ENCODE measurements at places on chromosomes 1 and 21.

- peak; percentile 82 for DNase-seq
Observed at GRCh38 chr1:204398197-204399125, 13.2 kb downstream of the PPP1R15B start.

GRCh38 chr21:34348890-34349519, 14.8 kb upstream of the KCNE2 start:
- DNase-seq, result no peak

- DNase-seq, result no peak
Observed at GRCh38 chr1:206470692-206471414, 577 bp downstream of the IKBKE start.

- DNase-seq, result no peak
Observed at GRCh38 chr1:240295811-240296210, 204.1 kb downstream of the FMN2 start.

- no peak for DNase-seq
Observed at GRCh38 chr1:245074232-245074747, 80.5 kb upstream of the KIF26B start.

DNA sequence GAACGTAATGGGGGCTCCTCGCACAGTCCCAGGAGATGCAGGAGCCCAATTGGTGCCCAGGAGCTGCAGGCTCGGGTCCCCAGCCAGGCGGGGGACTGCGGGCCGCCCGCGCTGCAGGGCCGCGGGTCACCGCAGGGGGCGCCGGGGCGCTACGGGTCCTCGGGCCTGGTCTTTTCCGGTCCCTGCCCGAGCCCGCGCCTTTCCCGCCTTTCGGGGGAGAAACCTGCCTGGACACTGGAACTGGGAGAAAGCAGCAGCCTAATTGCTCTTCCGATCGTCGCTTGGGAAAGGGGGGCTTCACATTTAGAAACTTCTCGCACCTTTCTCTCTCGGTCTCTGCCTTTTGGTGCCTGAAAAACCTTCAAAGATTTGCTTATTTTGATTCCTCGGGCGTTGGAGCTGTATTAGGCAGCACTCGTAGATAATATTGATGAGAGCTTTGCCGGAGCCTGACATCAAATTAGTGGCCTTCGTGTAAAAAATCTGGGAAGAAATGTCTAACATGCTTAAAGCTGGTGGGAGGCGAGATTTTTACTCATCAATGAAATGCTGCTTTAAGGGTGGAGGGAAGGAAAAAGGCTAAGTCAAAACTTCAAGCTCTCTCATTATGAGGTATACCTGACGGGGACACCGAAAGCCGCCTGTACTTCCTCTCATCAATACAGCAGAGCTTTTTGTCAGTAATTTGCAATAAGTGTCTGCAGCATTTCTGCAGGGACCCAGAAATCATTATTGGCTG, 12.6 kb upstream of the BARHL2 start:
- DNase-seq, result no peak

- DNase-seq, result no peak
Observed at GRCh38 chr21:39377444-39378050, 28.7 kb upstream of the HMGN1 start.

GRCh38 chr1:9591669-9592509, 3.2 kb downstream of the TMEM201 start:
- DNase-seq, result no peak

DNA sequence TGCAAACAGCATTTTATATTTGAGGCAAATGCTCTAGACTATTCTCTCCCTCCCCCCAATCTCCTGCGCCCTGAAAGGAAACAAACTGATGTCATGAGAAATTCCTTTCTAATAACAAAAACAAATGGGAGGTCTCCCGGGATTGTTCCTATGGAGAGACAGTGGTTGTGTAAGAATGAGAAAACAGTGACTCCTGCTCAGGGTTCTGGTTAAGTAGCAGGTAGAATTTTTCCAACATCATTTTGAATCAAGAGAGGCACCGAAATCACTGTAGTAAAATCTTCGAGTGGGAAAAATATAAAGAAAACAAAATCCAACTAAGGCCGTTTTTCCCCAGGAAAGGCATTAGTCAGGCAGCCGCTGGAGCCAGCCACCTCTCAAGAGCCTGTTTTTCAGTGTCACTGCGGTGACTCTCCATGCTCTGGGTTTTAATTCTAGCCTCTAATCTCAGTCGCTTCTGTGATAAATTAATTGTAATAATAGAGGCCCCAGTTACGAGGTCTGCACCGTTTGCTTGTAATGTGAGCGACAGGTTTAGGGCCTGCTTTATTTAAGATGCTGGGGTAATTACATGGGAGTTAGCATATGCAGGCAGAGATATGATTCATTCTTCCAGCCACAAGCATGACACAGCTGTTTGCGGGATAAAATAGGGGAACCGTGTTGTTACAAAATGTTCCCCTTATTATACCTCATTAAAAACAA, 80.3 kb downstream of the RNF220 start:
- DNase-seq, result no peak

DNA sequence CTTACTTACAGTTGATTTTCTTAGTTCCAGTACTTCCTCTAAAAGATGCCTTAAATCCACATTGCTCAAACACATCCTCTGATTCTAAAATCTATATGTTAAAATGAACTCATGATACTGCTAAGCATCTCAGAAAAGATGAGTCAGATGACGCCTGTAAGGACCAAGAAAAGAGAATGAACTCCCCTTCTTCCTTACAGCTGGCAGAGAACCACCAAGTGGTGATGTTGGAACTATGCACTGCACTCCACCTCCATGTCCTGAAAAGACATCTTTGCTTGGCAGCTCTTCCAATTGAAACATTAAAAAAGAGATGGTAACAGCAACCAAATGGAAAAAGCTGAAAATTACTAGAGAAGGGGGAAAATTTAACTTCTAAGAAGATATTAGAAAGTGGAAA, 648.8 kb downstream of the PTPRC start:
- DNase-seq, result no peak

- no peak for DNase-seq
Observed at GRCh38 chr1:41315146-41315822, 46.0 kb upstream of the FOXO6 start.

- peak; percentile 39 for DNase-seq
Observed at GRCh38 chr1:157490467-157491165, 61.7 kb downstream of the FCRL5 start.

DNA sequence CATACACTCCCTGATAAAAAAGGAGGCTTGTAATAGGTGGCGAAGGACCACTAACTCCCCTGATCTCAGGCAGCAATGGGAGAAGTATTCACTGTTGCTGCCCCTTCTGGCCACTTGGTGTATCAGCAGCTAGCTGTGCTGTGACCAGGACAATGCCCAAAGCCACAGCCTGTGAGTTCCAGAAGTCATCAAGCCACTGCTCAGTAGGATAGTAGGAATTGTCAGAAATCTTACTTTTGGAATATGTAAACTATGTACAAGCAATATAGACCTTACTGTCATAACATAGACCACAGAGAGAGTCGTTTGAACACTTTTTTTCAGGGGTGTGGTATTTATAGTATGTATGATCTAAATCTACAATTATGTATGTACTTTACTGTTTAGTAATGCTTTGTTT, 248.3 kb upstream of the CAMK1G start:
- DNase-seq, result peak; percentile 28

- DNase-seq, result no peak
Observed at GRCh38 chr1:151834239-151834638, 2.6 kb upstream of the RORC start.
